ENCODE measurements at places on chromosomes 2 and 18.

GRCh38 chr2:215423234-215423633 is 12.6 kb downstream of the FN1 start:
- DNase-seq = no peak

DNA sequence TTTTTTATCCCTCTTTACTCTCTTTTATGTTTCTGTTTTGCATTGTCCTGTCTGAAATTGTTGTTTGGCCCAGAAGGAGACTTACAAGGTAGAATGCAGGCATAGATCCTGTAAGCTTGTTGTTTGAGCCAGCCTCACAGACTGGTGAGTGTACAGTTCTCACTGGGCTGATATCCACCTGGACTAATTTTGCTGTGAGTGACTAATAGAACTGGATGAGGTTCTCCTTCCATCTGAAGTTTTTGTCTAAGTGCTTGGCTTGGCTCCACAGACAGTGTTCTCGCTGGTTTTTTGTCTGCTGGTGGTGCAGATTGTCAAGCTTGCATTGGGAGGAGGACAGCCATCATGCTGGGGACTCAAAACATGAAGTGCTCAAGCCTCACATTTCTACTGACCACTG is 495.7 kb downstream of the TSN start:
- DNase-seq = no peak

DNA sequence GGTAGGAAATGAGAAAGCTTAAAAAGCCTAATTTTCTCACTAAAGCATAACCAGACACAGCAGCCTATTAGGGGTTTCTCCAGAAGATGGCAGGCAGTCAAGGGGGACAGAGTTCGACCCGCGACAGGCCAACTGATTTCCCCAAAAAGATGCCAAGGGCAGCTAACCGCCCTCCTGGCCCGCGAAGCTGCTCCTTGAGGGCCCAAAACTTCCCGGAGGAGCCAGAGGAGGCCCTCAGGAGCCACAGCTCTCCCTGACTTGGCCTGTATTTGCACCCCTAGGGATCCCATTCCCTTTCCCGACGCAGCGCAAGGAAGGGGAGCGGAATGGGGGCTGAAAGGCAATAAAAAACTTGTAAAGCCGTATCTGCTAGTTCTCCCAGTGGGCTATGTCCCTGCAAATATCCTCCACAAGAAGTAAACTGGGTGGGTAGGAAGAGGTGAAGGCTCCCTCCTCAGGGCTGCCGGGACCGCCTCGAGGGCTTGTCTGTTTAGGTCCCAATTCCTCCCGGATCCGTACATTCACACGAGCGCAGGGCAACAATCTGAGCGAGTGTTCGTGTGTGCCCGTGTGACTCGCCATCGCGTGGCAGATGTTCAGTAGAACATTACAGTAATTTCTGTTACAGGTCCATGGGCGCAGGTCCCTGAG is 756 bp upstream of the NAGK start:
- DNase-seq = no peak

GRCh38 chr2:227205701-227206100 is 41.3 kb downstream of the COL4A3 start:
- DNase-seq = no peak

DNA sequence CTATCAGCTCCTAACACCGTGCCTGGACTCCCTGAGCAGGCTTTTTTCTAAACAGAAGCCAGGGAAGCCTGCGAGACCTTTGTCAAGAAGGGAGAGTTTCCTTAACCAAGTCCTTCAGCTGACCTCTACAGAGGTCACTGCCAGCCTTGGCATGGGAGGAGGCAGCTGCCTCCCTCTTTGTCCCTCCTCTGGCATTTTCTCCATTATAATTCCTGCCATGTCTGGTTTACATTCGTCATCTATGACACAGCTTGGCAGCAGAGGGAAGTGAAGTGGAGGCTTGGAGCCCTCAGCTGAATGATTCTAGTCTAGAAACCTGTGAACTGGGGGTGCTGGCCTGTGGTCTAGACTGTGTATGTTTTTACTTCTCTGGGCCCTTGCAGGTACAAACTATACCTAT is 22.5 kb downstream of the LIPG start:
- no peak for DNase-seq

DNA sequence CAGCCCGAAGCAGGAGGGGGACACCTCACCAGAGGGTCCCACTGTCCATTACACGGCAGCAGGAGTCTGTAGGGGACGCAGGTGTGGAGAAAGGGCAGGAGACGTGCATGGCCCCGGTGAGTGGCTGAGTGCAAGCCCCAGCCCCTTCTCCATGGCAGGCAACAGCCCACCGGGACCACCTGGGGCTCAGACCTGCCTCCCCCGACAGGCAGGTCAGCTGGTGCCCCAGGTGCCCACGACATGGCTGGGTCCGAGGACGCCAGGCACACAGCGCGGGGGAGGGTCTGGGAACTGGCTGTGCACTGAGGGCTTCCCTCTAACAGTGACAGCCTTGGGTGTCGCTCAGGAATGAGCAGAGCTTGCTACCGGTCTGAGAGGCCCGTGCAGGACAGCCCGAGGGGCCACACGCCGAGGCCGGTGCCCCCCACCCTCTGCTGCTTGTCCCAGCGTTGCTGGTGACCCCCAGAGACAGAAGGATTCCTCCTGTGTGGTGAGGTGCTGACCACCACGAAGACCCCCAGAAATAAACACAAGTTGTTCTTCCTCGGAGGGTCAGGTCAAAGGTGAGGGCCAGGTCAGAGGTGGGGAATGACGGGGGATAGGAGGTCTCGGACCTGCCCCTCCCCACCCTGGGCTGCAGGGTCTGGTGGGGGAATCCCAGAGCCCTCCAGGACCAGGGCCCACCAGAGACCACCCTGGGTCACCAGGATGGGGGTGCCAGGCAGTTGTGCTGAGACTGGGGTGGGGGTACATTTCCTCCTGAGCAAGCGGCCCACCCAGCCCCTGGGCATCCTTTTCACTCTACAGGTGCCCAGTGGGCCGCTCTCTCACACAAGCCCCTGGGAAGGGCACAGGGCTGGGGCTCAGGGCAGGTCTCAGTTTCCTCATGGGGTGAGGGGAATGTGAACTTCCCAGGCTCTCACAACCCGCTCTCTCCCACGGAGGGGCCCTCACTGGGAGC is 50.6 kb downstream of the SLC66A2 start:
- no peak for DNase-seq

- DNase-seq = no peak
These were observed 92.7 kb upstream of the CD302 start for GRCh38 chr2:159890551-159891266.

- DNase-seq = no peak
These were observed 2.1 kb downstream of the ANKMY1 start for GRCh38 chr2:240555541-240556250.

DNA sequence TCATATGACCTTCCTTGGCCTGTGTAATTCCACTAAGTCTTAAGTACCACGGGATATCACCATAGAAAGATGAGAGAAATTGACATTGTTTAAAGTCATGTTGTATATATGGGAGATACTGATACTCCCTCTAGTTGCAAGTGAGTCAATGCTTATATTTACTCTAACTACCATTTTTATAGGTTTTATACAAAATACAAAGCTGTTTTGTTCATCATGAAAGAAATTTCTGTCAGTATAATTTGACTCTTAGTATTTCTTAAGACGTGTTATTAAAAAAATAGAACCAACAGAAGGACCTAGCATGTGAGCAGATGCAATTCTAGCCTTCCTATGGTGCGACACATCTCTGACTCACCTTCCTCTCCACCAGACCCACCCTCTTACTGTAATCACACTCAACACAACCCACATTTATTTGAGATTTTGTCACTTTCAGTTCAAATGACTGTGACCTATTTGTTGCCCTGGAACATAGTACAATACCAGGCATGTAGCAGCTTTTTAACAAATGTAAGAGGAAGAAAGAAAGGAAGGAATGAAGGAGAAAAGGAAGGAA is 453.1 kb downstream of the CMPK2 start:
- no peak for DNase-seq

GRCh38 chr18:23136326-23137096 is 1.2 kb downstream of the CABLES1 start:
- peak; percentile 4 for DNase-seq

GRCh38 chr18:657311-658000 is at the start of gene TYMS:
Gene TYMS (plus strand): TSS chr18:657653. CDS start chr18:657743, 90 bp downstream.
- peak; percentile 22 for DNase-seq

- no peak for DNase-seq
These were observed 10.1 kb downstream of the B3GNT2 start for GRCh38 chr2:62206024-62206423.

DNA sequence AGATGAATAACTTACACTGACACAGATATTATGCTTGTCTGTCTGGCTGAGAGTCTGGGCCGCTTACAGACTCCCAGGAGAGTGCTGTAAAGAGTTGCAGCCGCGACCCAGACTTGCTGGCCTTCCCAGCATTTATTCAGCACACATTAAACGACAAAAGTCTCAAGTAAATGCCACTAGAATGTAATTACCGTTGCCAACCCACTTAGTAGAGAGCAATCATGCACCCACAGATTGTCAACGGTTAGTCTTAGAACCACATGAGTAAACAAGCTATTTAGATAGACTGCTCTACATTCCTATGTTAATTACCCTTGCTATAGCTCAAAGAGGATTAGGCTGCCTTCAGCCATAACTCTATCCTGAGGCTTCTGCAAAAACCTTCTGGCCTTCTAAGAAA is 47.8 kb upstream of the C2orf74 start:
- no peak for DNase-seq

DNA sequence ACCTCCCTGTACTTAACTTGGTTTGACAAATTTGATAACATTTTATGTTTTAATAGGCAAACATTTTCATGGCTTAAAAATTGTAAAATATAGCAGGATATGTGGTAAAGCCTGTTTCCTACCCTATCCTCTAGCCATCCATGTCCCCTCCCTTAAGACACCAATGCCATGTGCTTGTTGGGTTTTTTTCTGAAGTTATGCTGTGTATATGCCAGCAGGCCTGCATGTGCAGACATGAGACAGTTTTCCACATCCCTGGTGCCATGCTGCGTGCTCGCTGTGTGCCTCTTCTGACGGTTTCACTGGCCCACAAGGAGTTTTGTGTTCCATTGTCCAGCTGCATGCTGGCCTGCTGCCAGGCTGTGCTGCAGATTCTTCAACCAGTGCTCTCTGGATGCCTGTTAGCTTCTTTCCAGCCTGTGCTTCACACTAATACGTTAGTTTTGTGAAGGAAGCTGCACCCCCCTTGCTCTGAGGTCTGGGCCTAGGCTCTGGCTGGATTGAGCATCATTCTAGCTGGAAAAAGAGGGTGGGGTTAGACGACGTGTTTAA is 16.9 kb downstream of the INPP4A start:
- no peak for DNase-seq

DNA sequence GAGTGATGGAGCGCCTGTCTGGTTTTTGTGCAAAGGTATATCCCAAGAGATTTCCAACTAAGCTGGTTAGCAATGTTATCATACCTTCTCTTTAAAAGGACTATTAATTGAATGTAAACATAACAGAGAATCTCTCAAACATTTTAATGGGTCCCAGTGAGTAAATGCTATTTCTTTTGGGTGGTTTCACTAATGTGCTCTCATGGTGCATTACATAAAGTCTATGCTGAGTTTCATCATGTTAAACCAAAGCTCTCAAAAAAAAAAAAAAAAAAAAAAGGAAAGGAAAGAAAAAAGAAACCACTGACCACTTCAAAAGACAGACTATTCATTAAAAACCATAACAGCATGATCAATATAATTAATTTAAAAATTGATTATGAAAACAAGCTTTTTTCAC is 119.1 kb upstream of the SCN1A start:
- DNase-seq = no peak

DNA sequence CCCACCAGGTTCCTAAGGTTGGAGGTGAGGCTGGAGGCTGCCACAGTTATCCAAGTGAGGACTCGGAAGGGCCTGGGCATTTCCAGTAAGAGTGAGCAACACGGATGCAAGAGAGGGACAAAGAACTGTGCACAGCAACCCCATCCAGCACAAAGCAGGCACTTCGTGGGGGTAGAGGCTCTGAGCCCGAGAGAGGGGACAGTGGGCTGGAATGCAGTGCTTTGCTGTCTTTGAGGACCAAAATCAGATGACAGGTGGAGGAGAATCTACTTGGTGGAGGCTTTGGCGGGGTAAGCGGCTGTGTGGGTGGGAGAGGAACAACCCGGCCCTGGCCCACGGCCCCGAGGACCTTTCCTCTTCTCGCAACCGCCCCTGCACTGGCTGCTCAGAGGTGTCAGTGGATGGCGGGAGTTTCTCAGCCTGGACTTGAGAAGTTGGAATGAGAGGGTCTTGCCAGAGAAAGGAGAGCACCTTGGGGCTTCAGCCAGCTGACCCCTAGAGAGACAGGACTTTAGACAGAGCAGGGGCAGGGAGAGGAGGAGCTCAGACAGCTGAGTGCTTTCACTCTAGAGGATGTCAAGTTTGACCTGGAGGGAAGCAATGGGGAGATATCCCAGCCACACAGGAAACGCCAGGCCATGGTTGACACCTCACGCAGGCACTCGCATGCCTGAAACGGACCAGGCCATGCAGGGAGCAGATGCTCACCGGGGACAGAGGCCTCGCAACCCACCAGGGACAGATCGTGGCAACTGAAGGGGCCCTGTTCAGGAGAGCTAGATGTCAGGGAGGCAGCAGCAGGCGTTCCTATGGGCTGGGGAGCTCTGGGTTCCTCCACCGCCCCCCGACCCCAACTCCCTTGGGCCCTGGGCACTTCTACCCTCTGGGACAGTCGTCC is 11.6 kb downstream of the RAMP1 start:
- DNase-seq = no peak

DNA sequence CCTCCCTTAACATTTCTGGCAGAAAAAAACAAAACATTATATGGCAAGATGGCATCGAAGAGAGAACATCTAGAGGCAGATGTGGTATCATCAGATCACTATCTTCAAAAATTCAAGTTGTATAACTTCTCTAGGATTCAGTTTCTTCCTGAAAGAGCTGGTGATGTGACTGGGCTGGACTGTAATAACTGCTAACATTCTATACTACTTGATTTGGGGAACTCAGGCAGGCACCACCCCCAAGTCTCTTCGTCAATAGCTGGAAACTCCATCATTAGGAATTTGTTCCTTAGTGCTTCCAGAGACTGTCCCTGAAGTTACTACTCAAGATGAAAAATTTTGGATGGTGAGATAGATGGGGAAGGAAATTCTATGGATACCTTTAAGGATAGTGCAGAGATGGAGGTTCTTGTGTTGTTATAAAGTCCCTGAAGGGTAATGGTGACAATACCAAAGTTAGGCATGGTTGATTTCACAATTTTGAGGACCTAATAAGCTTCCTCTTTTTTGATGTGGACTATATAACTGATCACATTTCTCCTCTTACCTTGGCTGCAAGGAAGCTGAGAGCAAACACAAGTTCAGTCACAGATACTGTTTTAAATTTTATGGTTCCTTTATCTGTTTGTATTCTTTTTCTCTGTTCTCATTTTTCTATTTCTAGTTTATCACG is 59.1 kb upstream of the PGAP1 start:
- DNase-seq = no peak

GRCh38 chr2:237217995-237218616 is 132.4 kb downstream of the COPS8 start:
- DNase-seq = no peak

Measured in stimulated activated CD8-positive, alpha-beta memory T cell treated with anti-CD3 and anti-CD28 coated beads, Interleukin-4, amount 100 ng/mL, for 24 hours (primary cell).